Stimulated activated naive CD8-positive, alpha-beta T cell treated with anti-CD3 and anti-CD28 coated beads, Interleukin-15, Interleukin-2, amounts not matched to agents 100 U/mL and 50 U/mL, for 24 hours (primary cell): ENCODE measurements at places on chromosomes 1 and 21.

DNA sequence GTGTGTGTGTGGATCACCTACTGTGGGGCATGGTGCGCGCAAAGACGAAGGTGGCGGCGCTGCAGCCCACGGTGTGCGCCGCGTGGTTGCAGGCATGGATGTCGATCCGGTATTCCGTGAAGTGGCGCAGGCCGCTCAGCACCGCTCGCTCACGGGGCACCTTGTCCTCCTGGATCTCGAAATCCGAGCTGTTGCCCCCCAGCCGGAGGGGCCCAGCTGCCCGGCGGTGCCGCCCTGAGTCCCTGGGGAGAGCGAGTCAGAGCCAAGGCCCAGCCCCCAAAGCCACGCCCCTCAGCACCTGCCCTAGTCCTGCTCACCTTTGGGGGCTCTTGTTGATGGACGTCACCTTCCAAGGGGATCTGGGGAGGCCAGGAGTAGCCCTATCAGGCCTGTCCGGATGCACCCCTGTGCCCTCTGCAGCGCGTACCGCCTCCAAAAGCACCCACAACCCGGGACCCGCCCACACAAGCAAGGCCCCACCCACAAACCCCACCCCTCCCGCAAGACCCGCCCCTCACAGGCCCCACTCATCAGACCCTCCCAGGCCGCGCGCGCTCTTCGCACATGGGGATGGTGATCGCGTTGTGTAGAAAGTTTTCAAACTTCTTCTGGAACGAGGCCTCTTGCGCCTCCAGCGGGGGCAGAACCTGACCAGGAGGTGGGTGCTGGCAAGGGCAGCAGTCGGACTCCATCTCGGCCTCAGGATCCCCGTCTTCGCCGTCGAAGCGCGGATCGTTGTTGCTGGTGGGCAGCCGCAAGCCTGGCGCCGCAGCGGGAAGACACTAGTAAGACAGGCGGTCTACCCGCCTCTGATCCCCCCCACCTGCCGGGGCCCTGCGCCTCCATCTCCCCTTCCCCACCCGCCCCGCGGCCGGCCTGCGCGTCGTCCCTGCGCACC lies 13.6 kb downstream of the INSRR start:
- DNase-seq = peak; percentile 41

- no peak for DNase-seq
Measured at GRCh38 chr1:22253012-22253790, 110.3 kb upstream of the WNT4 start.

DNA sequence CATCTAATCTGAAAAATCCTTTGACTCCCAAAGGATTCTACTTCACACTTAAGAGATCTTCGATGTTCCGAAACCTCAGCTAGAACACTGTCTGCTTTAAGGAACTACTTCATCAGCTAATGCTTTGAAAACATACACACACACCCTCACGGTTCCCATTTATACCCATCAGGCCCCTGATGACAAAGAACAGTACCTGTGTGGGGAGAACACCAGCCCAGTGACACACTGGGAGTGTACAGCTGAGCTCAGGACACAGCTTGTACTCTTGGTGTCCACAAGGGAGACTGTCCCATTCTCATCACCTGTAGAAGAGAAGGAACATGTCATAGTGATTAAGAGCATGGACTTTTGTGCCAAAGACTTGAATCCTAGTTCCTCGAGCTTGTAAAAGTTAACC lies 6.6 kb downstream of the WDR77 start:
- DNase-seq = no peak

GRCh38 chr21:46159841-46160656 lies 4.7 kb upstream of the FTCD start:
- no peak for DNase-seq
